ENCODE measurements at places on chromosomes 6 and 20.

GRCh38 chr6:76026101-76026500 is 46.4 kb downstream of the IMPG1 start:
- DNase-seq = no peak

DNA sequence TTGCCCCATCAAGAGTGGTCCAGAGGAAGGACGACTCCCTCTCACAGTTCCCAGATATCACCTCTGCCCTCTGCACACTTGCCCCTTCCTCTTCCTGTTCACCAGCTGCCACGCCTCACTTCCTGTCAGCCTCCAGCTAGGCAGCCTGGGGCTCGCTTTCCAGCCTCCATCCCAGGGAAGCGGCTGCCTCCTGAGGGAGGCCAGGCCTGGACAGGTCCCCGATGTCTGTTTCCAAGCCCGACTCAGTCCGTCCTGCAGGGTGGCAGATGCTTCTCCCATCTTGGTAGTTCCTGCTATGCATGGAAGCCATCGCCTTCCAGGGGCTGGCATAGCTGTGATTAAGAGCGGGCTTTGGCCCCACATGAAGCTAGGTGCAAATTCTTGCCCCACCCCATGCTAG is 233.5 kb upstream of the PMEPA1 start:
- DNase-seq = no peak

- no peak for DNase-seq
Observed at GRCh38 chr6:133184798-133185372, 56.3 kb upstream of the EYA4 start.

DNA sequence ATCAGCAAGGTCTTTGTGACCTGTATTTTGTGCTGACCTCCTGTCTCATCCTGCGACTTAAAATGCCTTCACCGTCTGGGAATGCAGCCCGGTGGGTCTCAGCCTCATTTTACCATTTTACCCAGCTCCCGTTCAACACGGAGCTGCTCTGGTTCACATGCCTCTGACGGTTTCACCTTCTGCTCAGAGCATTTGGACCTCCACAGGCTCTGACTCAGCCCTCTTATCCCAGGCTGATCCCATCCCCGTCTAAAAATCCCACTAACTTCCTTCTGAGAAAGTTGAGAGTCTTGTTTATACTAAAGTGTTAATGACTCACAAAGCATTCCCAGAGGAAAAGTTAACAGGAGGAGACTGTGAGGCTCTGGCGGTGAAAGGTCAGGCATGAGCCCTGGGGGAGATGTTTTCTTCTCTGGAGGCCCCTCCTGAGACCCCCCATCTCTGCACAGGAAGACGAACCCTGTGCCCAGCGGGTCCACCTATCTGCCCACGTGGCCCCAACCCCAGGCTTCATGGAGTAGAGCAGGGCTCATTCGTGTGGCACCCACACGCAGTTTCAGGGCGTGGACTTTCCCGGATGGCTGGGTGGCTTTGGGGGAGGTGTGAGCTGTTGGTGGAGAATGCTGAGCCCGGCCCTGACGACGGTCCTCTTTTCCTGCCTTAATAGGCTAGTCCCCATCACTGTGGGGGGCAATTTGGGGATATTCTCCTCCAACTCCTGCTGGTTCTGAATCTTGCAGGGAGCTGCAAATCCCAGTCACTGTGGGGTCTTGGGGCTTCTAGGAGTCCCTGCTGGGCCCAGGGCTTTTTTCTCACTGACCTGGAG is 3.3 kb upstream of the BIRC7 start:
- no peak for DNase-seq

- DNase-seq = no peak
Observed at GRCh38 chr6:87590990-87591389, 1.1 kb downstream of the ORC3 start.

All from aorta (tissue), 5 donors.